Amniotic epithelial cell (primary cell): ENCODE measurements at places on chromosomes 11 and 22.
A peak's percentile ranks its signal among the peaks of the same experiment; 100 is the strongest.

DNA sequence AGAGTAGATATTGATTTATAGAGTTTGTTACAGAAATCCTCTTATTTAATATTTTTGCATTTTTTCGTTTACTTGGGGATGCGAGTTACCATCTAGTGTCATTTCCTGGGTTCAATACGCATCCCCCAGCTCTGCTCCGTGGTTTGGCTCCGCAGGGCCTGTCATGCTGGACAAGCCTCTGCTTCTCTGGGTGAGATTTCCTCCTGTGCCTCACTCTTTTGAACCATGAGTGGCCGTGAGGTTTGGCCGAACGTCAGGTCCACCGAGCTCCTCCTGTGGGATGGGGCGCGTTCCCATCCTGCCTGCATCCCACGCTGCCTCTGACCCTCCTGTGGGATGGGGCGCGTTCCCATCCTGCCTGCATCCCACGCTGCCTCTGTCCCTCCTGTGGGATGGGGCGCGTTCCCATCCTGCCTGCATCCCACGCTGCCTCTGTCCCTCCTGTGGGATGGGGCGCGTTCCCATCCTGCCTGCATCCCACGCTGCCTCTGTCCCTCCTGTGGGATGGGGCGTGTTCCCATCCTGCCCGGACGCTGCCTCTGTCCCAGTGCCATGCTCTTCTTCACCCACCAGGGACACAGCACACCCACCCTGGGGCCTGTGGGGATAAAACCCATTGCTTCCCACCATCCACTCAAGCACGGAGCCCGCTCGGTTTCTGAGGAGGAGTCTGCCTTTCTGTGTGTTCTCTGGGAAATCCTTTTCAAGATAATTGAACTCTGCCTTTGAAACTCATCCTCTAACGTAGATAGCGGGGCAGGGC is 506.8 kb downstream of the BRD1 start:
- DNase-seq, result no peak

DNA sequence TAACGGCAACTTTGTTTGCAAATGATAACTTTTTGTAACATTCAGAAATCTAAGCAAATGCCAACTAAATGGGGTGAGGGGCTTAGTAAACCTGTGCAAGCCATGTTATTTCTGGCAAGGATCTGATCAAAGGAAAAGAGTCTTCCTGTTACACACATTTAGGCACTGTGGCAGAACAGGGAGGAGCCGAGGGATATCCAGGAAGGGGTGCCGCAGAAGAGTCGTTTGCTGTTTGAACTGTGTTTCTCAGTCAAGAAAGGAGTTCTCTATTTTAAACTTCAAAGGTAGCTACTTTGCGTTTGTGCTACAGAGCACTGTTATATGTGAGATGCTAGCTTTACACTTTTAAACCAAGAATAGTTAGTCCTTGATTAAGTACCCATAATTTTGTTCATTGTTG is 175.5 kb downstream of the ETS1 start:
- no peak for DNase-seq

- DNase-seq, result peak; percentile 73
Measured at GRCh38 chr11:10653946-10654810, 39.4 kb downstream of the IRAG1 start.

DNA sequence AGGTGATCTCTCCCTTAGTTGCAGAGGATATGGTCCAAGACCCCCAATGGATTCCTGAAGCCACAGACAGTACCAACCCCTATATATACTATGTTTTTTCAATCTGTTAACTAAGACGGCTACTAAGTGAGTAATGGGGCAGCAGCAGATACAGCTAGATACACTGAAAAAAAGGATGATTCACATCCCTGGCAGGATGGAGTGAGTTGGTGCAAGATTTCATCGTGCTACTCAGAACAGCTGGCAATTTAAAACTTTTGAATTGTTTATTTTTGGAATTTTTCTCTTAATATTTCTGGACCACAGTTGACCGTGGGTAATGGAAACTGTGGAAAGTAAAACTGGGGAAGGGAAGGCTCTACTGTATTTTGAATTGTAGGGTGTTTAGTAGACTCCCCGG is 17.0 kb upstream of the TMEM218 start:
- peak; percentile 66 for DNase-seq

DNA sequence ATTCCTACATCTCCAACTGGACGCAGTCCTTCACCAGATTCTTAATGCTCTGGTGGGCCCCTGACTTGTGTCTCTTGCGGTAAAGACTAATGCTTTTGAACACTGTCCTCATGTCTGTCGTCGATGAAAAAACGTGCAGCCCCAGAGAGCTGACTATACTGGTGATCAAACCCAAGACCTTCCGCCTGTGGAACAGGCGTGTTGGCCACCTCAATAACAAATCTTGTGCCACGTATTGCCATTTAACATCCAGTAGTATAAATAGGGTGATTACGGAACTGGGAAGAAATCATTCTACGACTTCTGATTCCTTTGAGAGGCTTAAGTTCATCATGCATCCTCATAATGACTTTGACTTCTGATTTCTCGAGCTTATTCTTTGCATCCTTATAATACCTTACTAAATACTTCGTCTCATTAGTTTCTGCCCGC is 45.6 kb downstream of the OR4D9 start:
- no peak for DNase-seq

DNA sequence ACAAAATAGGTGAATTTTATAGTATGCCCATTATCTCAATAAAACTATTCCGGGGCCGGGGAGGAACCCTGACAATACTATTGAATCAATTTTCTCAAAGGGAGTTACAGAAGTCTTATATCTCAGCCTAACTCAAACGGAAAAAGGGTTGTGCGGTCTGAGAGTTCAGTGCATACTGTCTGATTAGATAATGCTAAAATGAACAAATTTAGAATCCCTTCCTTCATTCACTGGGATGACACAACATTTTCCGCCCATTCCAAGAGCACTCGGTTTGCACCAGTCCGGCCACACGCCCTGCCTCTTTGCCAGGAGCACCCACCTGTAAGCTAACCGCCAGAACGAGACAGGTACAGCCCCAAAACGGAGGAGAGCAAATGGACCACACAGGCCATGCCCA is 50.0 kb upstream of the NFRKB start:
- DNase-seq, result no peak

GRCh38 chr11:17923217-17923616 is 89.6 kb downstream of the SERGEF start:
- peak; percentile 40 for DNase-seq

DNA sequence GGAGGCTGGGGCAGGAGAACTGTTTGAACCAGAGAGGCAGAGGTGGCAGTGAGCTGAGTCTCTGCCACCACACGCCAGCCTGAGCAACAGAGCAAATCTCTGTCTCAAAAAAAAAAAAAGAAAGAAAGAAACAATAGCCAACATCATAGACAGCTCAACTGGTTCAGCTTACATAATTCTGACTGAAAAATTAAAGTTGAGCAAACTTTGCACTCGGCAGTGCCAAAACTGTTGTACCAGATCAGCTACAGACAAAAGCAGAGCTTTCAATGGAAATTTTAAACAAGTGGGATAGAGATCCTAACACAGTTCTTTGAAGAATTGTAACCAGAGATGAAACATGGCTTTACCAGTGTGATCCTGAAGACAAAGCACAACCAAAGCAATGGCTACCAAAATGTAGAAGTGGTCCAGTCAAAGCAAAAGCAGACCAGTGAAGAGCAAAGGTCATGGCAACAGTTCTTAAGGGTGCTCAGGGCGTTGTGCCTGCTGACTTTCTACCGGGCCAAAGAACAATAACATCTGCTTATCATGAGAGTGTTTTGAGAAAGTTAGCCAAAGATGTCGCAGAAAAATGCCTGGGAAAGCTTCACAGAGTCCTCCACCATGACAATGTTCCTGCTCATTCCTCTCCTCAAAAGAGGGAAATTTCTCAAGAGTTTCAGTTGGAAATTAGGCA is 59.3 kb downstream of the TTC28 start:
- no peak for DNase-seq

- DNase-seq, result no peak
Measured at GRCh38 chr11:110824912-110825620, 112.8 kb upstream of the ARHGAP20 start.

GRCh38 chr11:100821198-100821597 is 134.1 kb downstream of the ARHGAP42 start:
- no peak for DNase-seq

GRCh38 chr11:36454551-36454940 is 55.5 kb downstream of the TRAF6 start:
- DNase-seq, result no peak

DNA sequence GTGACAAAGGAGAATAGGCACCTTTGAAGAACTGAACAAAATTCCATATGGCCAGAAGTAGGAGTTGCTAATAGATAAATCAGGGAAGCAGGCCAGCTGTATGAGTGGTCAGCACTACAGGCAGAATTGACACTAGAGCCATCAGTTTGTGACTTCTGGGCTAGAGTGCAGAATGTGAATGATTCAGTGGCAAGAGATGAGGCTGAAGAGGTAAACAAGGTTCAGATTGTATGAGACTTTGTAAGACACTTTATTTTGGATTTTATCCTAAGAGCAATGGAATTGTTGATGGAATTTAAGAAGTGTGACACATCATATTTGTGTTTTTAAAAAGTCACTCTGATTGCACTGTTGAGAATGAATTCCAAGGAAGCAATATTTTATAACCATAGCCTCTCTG is 12.9 kb downstream of the BIRC3 start:
- DNase-seq, result no peak

DNA sequence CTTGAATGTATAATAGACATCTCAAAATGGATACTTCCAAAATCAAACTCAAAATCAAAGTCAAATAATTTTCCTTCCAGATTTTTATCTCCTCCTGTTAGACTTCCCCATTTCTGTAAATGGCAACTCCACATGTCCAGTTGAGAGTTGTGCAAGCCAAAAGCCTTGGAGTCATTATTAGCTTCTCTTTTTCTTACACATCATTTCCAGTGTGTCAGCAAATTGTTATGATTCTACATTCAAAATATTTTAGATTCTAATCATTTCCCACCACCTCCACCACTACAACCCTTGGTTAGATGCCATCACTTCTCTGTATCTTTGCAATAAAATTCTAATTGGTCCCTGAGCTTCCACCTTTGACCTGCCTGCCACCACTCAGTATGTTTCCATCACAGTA is 155.7 kb downstream of the CNTN5 start:
- DNase-seq, result peak; percentile 15

DNA sequence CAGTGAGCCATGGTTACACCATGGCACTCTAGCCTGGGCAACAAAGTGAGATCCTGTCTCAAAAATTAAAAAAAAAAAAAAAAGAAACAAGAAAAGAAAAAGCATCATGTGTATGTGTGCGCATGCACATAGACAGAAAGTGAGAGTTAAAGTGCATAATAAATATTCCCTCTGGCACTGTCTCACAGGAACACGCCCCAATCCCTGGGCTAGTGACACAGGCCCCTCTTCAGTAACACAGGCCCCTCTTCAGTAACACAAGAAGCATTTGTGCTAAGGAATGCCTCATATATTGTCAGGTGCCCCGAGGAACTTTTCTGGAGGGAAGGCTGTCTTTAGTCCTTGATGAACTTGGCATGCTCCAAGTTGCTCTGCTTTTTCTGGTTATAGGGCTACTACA is 57.5 kb downstream of the RPL27A start:
- DNase-seq, result no peak

DNA sequence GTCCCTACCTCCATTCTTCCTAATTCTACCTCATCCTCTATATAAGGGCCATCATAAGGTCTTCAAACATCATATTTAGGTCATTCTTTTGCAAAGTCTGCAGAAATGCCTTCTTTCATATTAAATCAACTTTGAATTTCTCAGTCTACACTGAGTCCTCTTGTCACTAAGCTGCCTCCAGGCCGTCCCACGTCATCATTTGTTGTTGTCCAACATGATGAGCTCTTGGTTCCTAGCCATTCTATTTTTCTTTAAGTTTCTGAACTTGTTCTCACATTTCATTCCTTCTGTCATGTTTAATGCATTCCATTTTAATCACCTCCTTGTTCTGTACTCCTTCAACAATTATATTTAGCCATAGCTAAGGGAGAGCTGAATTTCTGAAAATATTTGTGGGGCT is 59.2 kb upstream of the PGR start:
- DNase-seq, result no peak

DNA sequence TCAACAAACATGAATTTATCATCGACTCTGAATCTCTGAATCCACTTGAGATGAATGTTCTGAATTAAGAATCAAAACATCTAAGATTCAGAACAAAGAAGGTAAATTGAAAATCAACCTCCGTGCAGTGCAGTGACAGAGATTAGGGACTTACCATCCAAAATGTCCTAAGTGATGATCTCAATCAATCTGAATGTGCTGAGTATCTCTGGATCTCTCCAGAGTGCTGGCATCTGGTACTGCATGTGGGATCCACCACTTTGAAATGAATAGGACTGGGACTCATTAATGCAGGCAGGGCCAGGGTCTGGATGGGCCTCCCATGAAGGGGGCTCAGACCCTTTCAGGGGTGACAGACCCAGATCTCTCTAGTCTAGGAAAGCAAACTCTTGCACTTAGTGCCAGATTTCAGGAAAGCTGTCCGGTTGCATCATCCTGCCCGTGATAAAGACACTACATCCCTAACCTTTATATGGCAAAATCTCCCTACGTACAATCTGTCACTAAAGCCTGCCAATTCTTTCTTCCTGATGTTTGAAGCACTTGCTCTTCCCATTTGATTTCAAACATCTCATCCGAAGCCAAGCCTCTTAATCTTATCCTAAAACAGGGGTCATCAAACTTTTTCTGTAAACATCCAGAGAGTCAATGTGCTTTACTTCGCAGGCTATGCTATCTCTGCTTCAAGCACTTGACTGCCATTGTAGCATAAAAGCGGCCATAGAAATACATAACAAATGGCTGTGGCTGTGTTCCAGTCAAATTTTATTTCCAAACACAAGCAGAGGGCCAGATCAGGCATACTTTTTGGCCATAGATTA is 263.3 kb downstream of the LARGE1 start:
- DNase-seq, result no peak

- DNase-seq, result no peak
Measured at GRCh38 chr11:73420136-73420535, 43.9 kb downstream of the RELT start.

- DNase-seq, result no peak
Measured at GRCh38 chr11:62823677-62824076, 8.2 kb downstream of the STX5 start.

- DNase-seq, result no peak
Measured at GRCh38 chr11:26676641-26677040, 45.2 kb downstream of the SLC5A12 start.

DNA sequence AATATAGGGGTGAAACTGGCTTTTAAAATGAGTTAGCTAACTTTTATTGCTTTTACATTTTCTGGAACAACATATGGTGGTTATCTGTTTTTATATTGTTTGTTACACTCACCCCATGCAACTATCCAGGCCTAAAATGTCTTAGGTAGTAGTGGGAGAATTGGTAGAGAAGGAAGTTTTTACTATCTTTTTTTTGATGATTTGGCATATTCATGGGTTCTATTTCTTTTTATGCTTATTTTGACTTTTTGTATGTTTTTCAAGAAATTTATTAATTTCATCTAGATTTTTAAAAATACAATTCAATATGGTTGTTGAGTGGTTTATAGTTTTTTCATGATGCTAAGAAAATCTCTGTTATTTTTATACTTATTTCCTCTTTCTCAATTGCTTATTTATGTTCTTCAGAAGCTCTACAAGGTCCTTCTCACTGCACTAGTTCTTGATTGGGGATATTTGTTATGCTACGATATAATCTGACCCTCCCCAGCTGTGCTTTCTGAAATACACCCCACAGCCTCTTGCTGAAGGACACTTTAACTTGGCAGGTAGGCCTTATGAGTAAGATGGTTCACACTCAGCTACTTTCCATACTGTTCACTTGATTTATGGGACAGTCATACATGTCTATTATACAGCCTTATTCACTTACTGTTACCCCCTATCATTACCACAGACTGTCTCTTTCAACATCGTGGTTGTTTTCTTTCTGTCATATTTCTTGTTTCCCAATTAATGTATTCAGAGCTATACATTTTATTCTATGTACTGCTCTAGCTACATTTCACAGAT is 431.2 kb downstream of the METTL15 start:
- DNase-seq, result peak; percentile 81
